ENCODE measurements at places on chromosomes 2 and 18.
A peak's percentile ranks its signal among the peaks of the same experiment; 100 is the strongest.

- peak; percentile 71 for DNase-seq
Measured at GRCh38 chr2:235779444-235779896, 285.6 kb downstream of the AGAP1 start.

- no peak for DNase-seq
Measured at GRCh38 chr2:174007010-174007409, 41.8 kb upstream of the SP3 start.

DNA sequence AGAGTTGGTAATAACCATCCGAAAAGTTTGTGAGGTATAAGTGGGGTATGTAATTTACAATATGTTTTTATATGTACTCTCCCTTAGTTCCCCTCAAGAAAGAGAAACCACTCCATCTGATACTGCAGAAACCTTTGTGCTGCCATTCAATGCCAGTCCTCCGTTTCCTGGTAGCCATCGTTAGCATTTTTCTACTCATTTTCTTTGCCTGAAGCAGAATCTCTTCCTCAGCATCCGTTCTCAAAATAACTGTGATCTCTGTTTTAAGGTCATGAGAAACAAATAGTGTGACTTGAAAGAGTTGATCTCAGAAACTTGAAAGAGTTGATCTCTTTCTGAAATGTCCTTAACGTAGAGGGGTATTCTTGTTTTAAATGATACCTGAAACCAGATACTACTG, 996 bp downstream of the PTCD3 start:
- no peak for DNase-seq

DNA sequence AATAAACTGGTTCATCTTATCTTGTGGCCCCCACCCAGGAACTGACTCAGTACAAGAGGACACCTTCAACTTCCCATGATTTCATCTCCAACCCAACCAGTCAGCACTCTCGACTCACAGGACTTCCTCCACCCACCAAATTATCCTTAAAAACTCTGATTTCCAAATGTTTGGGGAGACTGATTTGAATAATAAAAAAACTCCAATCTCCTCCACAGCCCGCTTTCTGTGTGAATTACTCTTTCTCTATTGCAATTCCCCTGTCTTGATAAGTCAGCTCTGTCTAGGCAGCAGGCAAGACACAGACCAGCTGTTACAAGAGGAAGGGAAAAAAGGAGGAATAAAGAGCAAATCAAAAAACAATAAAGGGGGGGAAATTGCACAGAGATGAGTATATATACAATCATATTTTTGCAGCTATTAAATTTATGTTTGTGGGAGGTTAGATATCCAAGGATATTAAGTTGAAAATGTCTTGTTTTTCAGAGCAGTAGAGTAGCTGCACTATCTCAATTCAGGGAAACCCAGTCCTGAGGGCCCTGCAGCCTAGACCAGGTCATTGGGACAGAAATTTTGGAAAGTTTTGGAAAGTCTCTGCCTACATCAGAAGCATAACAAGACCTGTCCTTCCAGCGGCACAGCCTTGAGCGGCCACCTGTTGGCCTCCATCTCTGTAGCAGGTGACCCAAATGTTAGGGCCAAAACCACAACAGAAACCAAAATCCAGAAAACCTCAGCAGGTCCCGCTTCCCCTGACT, 32.8 kb upstream of the SIGLEC15 start:
- DNase-seq = no peak

GRCh38 chr2:120465012-120465700, 119.2 kb downstream of the INHBB start:
- no peak for DNase-seq

DNA sequence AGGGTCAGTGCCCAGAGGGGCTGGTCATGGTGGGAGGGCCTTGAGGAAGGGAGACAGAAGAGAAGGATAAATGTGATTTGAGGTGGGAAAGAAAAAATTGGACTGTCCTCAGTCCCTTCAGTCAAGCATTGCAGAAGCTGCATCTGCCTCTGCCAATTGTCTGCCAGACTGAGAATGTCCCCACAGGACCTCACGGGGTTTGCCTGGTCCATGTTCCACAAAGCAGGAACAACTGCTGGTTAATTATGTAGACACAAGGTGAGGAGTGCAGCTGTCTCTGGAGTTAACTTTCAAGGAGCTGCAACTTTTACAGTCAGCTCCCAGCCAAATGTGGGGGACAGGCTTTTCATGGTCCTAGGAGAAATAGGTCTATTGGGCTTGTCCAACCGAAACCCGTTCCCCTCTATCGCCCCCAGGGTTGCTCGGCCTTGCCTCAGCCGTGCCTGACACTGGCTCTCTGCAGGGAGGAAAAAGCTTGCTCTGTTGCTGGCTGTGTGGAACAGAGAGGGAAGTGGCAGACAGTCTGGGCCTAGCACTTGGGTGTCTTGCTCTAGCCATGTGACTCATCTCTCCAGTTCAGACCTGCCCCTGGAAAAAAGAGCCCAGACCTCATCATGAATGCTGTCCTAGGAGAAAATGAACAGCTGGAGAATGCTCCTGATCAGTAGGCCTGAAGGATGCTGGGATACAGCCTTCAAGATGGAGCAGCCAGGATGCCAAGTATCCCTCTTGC, 31.1 kb upstream of the PAX8 start:
- DNase-seq = no peak

GRCh38 chr2:45312275-45312674, 298.8 kb downstream of the SRBD1 start:
- DNase-seq = no peak

- DNase-seq = no peak
Measured at GRCh38 chr2:217804791-217805667, 197.8 kb downstream of the TNS1 start.

DNA sequence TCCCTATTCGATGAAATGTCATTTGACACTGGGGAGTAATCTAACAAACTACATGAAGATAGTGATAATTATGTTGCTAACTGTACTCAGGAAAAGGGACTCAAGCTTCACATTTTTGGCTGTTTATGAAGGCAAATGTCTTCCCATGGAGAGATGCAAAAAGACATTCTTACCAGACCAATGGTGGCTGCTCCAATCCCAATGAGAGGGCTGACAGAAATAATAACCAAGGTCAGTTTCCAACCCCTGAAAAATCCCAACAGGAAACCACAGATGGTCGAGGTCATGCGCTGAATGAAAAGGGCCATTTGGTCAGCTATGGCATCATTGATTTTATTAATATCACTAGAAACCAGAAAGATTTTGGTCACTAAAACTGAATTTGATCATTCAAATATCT, 37.6 kb downstream of the ABCB11 start:
- no peak for DNase-seq

DNA sequence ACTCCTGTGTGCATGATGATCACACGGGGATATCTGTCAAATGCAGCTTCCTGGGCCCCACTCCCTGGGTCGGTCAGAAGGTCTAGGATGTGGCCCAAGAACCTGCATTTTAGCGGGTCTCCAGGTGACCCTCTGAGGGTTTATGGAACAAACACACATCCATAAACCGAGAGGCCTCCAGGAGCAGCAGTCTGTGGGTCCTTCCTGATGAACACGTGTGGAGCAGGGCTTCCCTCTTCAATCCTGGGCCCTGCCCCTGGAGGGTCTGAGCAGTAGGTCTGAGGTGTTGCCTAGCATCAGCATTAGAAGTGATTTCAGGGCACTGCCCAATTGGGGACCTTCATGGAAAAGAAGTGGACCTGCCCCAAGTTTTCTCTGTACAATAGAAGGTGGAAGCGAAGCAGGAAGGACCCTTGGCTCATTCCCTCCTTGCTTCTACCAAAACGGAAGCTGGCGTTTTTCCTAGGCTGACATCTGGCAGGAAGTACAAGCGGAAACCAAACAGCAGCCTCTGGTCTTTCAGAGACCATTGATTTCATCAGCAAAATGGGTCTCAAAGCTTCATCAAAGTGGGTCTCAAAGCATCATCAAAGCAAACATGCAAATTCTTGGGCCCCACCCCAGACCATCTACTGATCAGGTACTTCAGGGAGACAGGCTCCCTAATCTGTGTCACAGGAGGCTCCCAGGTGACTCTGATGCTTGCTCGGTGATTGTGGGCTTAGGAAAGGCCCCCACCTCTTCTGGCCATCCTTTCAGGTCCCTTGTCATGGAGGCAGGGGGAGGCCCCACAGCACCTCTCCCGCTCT, 30.7 kb downstream of the INO80C start:
- DNase-seq = no peak

Measured in activated naive CD8-positive, alpha-beta T cell treated with anti-CD3 and anti-CD28 coated beads, Interleukin-2, amount 50 U/mL, for 24 hours (primary cell).